ENCODE measurements at places on chromosomes 2 and 18. TPM values are rescaled to one million over a fixed set of nuclear protein-coding genes. Genes with fewer than 3 reads are reported as not detected.

The M1AP gene
- total RNA-seq, result not detected

The SKA1 gene
- 2.3 TPM for total RNA-seq

The G6PC2 gene
- total RNA-seq, result not detected

The ANKMY1 gene
- total RNA-seq, result 5.6 TPM

The NPHP1 gene
- total RNA-seq, result 4.4 TPM

The OSR1 gene
- total RNA-seq, result 4.4 TPM

Measured in occipital lobe (tissue), 3 donors.